Stimulated activated CD8-positive, alpha-beta memory T cell treated with anti-CD3 and anti-CD28 coated beads, Interleukin-2, amount 100 ng/mL, for 48 hours (primary cell): ENCODE measurements at places on chromosomes 3 and 15.

- no peak for DNase-seq
These were observed 790 bp downstream of the PARP14 start for GRCh38 chr3:122681284-122681973.

- no peak for DNase-seq
These were observed 247.2 kb downstream of the SLC9A9 start for GRCh38 chr3:143600756-143601718.

GRCh38 chr15:60373745-60374144, 24.0 kb downstream of the ANXA2 start:
- DNase-seq, result no peak

DNA sequence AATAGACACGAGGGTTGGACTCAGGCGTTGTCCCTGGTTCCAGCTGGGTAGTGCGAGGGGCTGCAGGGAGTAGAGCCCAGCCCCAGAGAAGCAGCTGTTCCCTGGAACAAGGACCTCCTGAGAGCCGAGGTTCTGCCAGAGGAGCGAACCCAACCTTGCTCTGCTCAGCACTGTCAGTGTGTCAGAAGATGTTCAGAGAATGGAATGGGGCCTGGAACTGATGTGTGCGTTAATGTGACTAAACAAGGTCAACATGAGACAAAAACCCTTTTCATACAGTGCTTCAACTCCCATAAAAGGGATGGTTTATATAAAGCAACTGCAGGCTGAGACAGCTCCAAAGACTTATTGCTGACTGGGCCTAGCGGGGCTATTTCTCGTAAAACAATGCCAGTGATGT, 35.5 kb upstream of the HACD2 start:
- DNase-seq, result no peak

GRCh38 chr3:148500881-148501280, 196.8 kb upstream of the AGTR1 start:
- DNase-seq, result no peak

DNA sequence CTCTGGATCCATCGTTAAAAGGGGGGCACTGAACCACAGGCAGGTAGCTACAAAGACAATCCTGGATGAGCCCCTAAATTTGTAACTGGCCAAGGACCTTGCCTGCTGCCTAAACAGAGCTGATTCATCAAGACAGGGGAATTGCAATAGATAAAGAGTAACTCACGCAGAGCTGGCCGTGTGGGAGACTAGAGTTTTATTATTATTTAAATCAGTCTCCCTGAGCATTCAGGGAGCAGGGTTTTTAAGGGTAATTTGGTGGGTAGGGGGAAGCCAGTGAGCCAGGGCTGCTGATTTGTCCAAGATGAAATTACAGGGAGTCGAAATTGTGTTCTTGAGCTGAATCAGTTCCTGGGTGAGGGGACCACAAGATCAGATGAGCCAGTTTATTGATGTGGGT, 885.1 kb upstream of the CADM2 start:
- DNase-seq, result no peak

- no peak for DNase-seq
These were observed 50.6 kb downstream of the SH3BP5 start for GRCh38 chr3:15281817-15282216.

- no peak for DNase-seq
These were observed 799.1 kb upstream of the NECTIN3 start for GRCh38 chr3:110272525-110272924.

- no peak for DNase-seq
These were observed 205.4 kb upstream of the UBE2E1 start for GRCh38 chr3:23600167-23600871.

GRCh38 chr3:24351779-24352469, 142.7 kb downstream of the THRB start:
- no peak for DNase-seq

- no peak for DNase-seq
These were observed 11.3 kb downstream of the NRROS start for GRCh38 chr3:196650740-196651311.

DNA sequence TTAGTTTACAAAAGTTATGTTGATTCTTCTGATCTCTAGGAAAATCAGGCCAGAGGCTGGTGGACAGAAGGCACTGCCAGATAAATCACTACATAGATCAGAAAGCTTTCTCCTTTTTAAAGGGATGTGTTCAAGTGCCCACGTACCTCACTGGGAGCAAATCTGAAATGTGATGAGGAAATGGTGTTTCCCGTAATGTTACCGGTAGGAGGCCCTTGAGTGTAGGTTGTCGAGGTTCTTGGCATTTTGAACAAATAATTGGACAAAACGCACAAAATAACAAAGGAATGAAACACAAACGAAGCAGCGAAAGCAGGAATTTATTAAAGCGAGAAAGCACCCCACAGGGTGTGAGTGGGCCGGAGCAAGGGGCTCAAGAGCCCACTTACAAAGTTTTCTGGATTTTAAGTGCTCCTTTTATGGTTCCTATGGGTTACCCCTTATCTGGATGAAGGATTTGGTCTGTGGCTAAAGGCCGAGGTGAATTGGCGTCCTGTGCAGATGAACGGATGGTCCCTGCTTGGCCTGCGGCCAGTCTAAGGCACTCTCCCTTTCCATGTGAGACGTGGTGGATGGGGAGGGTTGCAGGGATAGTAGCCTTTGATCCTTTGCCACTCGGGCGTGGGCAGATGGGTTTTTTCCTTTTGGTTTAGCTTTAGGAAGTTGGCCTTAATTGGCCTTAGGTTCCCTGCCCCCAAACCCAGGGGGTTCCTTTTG, 1.0 kb downstream of the SNX1 start:
- no peak for DNase-seq

DNA sequence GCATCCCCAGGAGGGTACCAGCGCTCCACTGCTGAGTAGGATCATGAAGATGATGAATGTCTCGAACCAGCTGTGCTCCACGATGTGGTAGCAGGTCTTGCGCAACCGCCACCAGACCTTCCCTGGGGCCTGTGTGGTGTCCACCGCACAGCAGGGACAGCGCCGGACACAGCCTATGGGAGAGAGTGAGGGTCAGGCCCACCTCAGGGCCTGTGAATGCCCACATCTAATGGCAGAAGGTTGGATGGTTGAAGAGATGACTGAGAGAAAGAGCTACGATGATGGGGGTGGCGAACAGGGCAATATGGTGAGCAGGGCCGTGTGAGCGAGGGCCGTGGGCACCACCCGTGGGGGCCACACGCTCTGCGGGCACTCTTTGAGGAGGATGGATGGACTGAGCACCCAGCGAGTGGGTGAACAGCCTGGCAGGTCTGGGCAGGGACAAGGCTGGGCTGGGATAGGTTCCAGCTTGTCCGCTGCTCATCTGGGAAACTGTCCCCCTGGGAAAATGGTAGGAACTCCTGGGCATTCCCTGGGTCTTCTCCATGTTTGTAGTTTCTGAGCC, 74.1 kb downstream of the SCN5A start:
- DNase-seq, result no peak

- no peak for DNase-seq
These were observed 65.1 kb downstream of the MEGF11 start for GRCh38 chr15:66188464-66188863.

GRCh38 chr3:172319595-172319994, 128.7 kb downstream of the GHSR start:
- no peak for DNase-seq
